ENCODE measurements at places on chromosomes 13 and 19.

- no peak for DNase-seq
These were observed 27.4 kb upstream of the TINCR start for GRCh38 chr19:5595129-5595528.

DNA sequence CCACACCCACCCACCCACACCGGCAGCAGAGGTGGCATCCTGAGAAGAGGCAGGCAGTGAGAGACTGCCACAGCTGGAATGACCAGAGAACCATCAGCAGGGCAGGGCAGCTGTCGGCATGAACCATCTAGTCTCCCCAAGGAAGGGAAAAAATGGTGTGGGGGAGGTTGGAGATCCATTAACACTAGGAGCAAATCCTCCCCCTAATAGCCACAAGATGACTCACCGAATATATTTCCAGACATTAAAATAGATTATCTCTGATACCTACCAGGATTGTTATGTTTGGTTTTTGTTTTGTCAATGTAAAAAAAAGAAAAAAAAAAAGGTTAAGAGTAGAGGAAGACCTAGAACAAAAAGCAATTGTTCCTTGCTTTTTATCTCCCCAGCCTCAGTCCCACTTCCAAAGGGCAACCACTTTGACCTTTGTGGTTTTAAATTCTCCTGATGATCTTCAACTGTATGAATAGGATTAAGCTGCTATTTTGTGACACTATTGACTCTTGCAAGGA, 34.2 kb downstream of the THSD1 start:
- DNase-seq: no peak

DNA sequence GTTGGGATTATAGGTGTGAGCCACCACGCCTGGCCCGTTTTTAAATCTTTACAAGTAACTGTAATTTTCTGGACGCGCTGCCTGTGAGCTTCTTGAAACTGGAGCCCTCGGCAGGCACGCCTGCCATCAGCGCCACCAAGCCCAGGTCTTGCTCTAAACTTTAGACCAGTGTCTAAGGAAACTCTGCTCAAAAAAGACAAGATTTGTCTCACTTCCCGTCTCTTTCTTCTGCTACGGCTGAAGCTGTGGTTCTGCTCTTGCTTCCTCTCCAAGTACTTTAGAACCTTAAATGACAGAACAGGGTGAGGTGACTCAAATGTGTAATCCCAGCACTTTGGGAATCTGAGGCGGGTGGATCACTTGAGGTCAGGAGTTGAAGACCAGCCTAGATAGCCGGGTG, 24.9 kb downstream of the RCN3 start:
- DNase-seq: no peak

GRCh38 chr19:6318772-6319171, 14.6 kb downstream of the ACER1 start:
- no peak for DNase-seq

- DNase-seq: no peak
These were observed 21.7 kb upstream of the TFDP1 start for GRCh38 chr13:113562844-113563243.

DNA sequence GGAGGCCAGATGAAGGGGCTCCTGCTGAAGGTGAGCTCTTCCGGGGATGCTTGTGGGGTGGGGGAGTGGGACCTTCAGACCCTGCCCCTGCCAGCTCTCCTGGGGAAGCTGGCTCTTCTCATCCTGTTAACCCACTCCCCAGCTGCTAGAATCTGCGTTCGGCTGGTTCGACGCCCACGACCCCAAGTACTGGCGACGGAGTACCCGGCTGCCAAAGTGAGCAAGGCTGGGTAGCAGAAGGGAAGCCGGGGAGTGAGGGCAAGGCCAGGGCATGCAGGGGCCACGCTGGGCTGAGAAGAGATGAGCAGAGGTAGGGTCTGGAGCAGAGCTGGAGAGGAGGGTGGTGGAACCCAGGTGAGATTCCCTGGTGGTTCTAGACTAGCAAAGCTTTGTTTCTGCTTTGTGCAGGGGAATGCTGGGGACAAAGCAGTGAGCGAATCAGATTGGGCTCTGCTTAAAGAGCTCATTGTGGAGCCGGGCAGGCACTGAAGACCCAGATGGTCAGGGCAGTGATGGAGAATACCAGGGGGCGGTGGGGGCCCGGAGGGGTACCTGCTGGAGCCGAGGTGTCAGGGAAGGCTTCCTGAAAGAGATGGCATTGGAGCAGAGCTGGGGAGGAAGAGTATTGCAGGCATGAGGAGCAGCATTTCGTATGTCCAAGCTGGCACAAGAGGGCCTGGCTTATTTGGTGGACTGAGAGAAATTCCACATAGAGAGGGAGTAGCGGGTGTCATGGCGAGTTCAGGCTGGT, 10.3 kb downstream of the KMT2B start:
- DNase-seq: no peak

GRCh38 chr13:70529652-70530051, 421.4 kb upstream of the KLHL1 start:
- DNase-seq: no peak

GRCh38 chr19:43804432-43804831, 2.2 kb upstream of the LYPD5 start:
- DNase-seq: no peak

- DNase-seq: no peak
These were observed 81.5 kb downstream of the RYR1 start for GRCh38 chr19:38514812-38515633.

GRCh38 chr13:78098249-78098648, 179.6 kb upstream of the EDNRB start:
- DNase-seq: no peak

- no peak for DNase-seq
These were observed 7.3 kb downstream of the C19orf53 start for GRCh38 chr19:13781547-13781946.

DNA sequence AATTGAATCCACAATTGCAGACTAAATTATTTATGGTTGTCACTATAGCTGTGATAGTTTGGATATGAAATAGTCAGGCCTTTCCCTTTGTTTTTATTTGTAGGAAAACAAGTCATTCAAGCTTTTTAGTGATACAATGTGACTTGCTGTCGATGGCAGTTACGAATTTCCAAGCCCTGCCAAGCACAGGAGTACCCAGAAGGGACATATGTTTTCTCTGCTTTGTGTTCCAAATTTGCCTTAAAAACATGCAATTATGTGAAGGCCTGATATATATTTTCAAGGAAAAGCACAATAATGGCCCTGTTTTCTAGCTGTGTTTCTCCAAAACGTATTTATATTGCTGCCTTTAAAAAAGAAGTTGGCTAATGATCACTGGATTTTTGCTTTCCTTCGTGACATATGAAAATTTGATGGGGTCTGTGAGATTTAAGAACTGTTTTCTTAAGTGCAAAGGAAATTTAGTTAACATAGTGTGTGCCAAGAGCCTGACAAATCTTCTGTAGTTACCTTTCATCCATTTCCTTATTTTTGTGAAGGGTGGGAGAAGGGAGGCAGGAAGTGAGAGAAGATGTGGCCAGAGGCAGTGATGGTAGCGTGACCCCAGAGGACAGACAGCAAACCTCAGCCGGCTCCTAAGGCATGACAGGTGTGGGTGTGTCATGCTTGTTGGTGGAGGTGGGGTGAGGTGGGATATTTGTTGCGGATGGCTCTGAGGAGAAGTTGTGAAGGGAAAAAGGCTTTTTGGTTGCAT, 79.6 kb downstream of the TEX26 start:
- DNase-seq: no peak

GRCh38 chr13:93413972-93414717, 187.5 kb downstream of the GPC6 start:
- no peak for DNase-seq

- no peak for DNase-seq
These were observed 61.7 kb downstream of the COLGALT1 start for GRCh38 chr19:17616961-17617806.

DNA sequence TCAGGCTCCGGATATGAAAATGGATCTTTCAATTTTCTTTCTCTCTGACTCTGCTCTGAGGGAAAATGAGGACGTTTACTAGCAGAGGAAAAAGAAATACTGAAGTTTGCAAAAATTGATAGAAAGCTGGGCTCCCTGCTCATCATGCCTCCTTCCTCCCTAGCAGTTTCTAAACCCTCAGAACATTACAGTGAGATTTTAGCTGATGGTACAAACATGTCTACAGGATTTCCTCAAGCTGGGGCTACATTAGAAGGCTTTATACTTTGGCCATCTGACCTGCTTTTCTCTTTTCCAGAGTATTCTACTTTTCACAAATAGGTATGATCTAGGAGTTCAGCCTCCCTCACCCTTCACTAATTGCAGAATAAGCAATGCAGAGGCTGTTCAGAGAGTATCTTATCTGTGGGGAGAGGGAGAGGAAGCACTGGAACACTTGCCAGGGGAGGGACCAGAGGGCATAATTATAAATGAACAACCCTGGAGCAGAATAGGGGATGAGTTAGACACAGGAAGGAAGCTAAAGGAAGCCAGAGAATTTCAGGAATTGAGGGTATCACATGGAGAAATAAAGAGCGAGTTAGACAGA, 30.0 kb downstream of the CEACAM1 start:
- DNase-seq: no peak
